ENCODE measurements at places on chromosomes 2 and 18.

GRCh38 chr2:217326238-217327022 is 466.6 kb upstream of the TNP1 start:
- no peak for DNase-seq

DNA sequence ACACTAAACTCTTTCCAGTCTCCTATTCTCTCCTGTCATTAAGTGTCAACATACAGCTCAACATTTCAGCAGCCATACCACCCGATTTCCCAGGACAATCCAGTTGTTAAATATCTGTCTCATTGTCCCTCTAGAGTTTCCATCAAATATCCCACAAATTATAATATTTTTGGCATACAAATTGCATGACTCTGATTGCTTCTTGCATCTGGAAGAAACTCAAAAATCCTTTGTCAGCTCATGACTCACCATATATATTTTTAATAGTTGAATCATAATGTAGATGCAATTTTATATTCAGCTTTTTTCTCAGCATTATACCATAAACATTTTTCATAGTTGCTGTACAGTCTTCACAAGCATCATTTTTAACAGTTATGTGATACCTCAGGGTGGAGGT is 7.2 kb downstream of the SLC30A3 start:
- no peak for DNase-seq

DNA sequence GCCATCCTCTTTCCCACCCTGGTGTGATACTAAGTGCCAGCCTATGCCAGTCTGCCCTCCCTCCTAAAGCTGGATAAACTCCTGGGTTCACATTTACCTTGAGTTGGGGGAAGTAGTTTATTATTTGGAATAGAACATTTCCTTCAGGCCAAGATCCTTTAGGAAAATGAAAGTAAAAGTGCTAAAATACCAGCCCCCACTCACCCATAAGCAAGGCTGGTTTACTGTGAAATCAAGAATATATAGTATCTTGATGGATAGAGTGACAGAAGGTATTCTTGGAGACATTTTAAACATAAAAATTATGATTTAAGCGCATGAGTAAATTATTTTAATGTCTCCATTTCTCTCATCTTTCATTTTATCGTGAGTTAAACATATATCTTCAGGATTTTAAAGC is 27.1 kb downstream of the ZNF532 start:
- DNase-seq = no peak

GRCh38 chr2:6623746-6624145 is 242.0 kb downstream of the CMPK2 start:
- no peak for DNase-seq

DNA sequence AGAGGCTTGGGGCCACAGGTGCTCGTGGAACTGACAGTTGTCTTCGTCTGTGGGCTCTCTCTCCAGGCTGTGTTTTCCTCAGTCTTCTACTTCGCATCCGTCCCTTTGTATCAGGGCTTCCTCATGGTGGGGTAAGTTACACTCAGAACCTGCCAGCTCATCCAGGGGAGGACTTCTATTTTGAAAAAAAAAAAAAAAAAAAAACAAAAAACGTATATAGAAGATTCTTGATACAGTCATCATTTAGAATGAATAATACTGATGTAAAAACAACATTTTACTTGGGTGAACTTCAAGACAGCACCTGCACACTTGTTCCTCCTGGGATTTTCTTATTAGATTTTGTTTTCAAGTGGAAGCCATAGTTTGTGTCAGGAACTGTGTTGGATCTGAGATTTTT is 47.7 kb upstream of the NFATC1 start:
- DNase-seq = no peak

DNA sequence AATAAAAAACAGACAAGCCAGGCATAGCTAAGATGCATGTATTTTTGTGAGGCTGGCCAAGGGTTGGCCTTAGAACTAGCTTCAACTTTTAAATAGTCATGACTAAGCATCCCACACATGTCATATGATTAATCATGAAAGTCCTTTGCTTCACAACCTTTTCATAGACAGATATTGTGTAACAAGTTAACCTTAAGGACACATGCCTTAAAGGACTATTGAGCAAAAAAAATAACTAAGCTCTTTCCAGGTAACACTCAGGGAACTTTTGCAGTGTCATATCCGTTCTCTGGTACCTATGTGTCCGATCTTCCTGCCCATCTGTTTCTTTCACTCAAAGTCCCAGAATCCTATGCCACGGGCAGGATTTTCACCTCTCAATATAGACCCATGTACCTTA is 498.4 kb downstream of the STK39 start:
- no peak for DNase-seq

- no peak for DNase-seq
These were observed 263.8 kb downstream of the LOXHD1 start for GRCh38 chr18:46393230-46393629.

DNA sequence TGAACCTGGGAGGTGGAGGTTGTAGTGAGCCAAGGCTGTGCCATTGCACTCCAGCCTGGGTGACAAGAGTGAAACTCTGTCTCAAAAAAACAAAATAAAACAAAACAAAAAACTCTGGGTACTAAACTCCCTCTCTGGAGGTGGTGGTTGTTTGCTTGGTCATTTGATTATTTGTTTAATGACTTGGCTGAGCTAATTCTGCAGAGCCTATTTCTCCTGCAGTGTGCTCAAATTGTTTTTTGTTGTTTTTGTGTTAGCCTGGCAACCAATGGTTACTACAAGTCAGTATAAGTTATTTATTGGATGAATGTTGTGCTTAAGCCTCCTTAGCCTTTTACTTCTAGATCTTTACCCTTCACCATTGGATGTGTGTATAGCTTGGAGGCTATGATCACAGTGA is 387.5 kb downstream of the ADCYAP1 start:
- no peak for DNase-seq

DNA sequence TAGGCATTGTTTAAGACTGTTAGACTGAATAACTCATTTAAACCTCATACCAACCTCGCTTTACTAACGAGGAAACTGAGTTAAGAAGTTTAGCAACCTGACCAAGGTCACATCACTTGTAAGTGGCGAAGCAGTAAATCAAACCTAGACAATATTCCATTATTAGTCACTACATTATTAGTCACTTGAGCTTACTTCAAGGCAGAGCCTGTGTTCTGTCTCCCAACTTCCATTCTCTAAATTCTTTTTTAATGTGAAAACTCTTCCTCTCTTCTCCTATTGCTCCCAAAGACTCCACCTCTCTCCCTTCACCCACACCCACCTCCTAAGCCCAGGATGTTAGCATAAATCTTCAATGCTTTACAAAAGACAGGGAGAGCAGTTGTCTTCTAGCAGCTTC is 156.5 kb downstream of the ARL6IP6 start:
- no peak for DNase-seq

GRCh38 chr2:43653506-43653905 is 16.4 kb downstream of the PLEKHH2 start:
- no peak for DNase-seq

DNA sequence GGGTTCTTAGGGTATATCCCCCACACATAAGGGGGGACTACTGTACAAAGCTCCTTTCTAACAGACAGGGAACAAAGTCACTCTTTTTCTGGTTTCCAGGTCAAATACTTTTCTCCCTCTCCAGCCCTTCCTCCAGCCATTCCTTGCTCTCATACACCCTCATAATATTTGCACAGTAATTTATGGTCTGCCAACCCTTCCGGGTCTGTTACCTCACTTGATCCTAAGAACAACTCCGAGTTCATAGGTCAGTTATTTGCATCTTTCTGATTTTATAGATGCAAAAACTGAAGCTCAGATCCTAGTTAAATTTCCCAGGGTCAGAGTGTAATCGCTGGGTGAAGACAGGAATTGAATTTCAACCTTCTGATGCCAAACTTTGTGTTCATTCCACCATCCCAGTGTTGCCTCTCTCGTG is 14.8 kb upstream of the MATN3 start:
- DNase-seq = no peak

DNA sequence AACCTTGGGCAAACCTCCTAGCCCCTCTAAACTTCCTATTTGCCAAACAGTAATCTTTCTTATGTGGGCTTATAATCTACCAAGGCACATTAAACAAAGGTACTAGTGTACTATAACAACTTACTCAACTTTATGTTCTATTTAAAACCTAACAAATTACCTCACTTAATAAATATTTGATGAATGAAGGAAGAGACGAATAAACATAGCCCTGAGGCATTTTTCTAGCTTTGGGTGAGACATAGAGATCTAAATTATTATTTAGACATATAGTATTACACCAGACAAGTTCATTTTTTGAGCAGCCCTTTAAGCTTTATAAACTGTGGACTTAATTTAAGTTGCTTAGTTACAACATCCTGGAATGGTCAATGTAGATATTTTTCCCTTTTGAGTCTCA is 104.6 kb downstream of the UNC80 start:
- DNase-seq = no peak

DNA sequence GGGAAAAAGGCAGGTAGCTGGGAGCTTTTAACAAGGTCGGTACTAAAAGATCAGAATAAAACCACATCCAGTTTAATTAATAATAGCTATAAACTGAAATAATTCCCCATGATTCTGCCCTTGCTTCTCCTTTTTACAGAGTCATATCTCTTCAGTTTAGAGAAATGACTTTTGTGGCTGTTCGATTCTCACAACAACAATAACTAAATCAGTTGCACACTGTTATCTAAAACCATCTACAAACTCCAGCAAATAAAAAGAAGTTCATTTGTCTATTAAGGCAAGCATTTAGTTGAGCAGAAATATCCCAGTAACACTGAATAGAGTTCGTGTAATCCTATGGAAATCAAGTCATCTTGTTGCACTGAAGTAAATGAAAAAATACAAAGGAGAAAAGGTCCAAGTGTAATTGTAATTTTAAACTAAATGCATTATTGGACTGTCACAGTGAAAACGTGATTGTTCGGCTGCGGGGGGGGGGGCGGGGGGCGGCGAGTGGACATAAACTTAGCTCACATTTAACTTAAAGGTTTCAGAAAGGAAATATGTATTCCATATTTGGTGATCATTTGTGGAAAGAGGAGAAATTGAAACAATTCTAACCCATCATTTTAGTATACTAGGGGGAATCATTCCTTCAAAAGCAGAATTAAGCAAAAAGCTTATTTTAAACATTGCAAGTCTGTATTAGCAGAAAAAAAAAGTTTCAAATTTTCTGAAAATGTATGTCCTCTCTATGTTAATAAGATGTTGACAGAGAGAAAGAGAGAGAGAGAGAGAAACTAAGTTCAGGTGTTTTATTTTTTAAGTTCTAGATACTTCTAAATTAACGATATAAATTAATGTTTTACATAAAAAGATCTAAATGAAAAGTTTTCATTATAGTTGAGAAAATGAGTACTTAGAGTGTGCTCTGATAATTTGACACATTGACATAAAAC is 144.5 kb downstream of the MEIS1 start:
- no peak for DNase-seq

DNA sequence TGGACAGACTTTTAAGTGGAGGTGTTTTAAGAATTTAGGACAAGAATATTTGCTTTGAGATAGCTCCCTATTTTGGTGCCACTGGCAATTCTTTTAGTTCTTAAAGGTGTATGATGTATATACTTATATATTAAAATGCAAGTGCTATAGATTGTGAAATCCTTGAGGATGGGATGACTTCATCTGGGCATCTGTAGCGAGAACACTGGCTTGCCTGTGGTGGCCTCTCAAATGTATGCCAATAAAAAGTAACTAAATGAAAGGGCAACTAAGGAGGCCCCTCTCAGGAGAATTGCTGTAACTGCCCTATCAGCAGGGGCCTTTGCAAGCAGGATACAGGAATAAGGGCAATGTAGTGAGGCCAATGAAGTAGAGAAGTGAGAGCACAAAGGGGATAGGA is 2.6 kb upstream of the THUMPD2 start:
- no peak for DNase-seq

DNA sequence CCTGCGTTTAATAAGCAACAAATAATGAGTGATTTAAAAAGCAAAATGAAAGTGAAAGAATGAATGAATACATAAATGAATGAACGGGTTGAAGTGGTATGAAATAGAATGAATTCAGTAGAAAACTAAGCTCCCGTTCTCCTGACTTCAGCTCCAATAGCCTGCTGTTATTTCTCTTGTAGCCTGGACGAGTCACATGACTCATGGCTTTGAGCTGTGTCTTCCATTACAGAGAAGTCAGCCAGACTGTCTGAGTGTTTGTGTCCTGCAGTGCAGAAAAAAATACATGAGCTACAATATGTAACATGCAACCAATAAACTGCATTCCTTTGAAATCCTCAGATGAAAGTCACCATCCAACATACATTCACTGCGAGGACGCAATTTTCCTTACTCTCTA is 21.2 kb downstream of the SCG2 start:
- DNase-seq = no peak

- peak; percentile 34 for DNase-seq
These were observed 3.3 kb upstream of the GPBAR1 start for GRCh38 chr2:218257390-218257981.

DNA sequence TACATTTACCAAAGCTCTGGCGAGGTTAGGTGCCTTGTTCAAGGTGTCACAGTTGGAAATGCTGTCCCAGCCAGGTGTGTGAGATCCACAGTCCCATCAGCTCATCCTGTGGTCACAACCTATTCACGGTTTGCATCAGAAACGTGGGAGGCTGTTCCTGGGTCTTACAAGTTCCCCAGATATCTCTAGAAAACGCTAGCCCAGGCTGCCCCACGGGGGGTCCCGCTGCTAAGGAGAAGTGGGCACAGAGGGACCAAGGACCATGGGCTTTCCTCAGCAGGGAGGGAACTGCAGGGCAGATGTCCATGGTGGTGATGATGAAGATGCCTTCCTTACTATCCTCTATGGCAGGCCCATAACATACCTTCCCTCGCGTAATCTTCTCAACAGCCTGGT is 649 bp downstream of the FECH start:
- no peak for DNase-seq

GRCh38 chr2:41896186-41896846 is 151.5 kb upstream of the PKDCC start:
- no peak for DNase-seq

- no peak for DNase-seq
These were observed 7.3 kb upstream of the PRLH start for GRCh38 chr2:237558961-237559641.

DNA sequence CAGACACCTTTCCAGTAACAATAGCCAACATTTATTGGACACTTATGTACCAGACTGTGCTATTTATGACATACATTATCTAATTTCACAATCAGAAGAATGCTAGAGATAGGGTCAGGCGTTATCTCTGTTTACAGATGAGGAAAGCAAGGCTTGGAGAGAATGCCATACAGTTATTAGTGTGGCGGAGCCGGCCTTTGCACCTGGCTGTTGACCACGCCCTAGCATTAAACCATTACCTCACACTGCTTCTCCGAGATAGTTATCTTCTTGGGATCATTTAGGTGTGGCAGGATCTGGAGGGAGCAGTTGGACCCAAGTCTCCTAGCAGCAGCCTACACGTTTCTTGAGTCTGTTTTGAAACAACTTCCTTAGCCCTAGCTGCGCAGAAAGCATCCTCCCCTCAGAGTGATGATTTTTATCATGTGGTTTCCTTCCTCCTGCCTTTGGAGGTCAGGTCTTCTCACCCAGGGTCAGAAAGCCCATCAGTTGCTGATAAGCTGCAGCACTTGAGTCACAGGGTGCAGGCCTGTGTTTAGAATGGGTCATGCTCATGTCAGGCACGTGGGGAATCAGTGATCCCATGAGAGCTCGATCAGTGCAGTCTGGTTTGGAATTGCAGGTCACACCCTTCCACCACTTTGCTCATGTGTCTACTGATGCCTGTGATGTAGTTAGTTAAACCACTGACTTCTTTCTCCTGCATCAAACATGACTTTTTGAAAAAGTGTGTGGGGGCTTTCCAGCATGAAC is 118.2 kb downstream of the SPTBN1 start:
- peak; percentile 31 for DNase-seq

- no peak for DNase-seq
These were observed 46.2 kb downstream of the UNC80 start for GRCh38 chr2:209817844-209818271.

Measured in stimulated activated CD4-positive, alpha-beta T cell treated with anti-CD3 and anti-CD28 coated beads, Interleukin-15, amount 100 ng/mL, for 1 hour (primary cell).